ENCODE measurements at places on chromosomes 1 and 21. TPM values are rescaled to one million over a fixed set of nuclear protein-coding genes. Genes with fewer than 3 reads are reported as not detected.

GRCh38 chr1:57296726-57297250, 127.1 kb downstream of the DAB1 start:
- no peak for DNase-seq

Gene RAB42
- 3.0 TPM for total RNA-seq

DNA sequence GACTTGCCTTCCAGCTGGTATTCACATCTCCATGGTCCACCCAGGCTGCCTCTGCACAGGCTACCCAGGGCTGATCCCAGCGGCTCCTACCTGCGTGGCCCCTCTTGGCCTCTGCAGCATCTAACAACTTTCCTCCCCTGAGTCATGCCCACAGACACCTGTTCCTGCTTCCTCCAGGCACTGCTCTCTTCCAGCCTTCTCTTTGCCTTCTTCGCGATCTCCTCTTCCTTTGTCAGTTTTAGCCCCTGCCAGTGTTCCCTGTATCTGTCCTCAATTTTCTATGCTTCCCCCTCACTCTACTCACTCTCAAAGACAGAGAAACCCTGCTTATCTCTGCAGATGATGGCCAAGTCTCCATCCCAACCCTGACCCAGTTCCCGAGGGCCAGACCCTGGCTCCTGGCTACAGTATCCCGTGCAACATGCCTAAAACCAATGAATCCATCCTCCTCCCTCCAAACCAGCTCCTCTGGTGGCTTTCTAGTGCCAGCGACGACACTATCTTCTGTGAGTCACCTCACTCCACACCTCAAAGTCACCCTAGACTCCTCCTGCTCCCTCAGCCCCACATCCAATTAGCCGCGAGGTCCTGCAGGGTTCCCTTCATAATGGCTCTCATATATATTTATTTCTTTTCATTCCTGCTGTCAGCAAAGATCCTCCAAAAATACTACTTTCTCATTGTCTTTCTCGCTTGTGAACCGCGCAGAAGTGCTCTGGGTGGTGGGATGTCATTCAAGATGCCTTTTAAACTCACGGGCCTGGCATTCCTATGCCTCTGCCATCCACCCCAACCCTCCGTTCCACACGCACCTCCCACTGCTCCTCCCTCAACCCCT, 259.2 kb downstream of the TOMM20 start:
- DNase-seq = no peak

DNA sequence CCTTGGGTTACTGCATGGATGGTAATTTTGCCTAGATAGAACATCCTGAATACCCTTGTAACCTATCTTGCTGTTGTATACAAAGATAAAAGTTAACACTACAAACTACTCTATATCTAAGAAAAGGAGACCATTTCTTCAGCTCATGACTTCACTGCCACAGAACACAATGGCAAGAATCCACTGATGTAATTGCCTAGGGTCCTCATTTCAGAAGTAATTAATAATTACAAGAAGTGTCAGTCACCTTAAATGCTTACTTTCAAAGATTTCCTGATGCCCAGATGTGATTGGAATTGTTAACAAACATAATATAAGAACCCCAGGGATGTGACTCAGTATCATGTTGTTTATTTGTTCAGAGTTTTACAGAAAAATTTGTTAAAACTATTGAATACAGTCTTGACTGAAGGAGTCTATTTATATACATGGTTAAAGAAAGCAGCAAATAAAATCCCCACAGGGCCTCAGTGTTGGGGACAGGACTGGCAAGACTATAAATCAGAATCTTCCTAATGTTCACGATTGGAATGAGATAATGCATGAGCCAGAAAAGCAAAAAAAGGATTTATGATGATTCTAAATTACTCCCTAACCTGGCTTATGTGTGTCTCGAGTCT, 83.9 kb downstream of the CRB1 start:
- DNase-seq = no peak

Gene SHCBP1L
- not detected for total RNA-seq

DNA sequence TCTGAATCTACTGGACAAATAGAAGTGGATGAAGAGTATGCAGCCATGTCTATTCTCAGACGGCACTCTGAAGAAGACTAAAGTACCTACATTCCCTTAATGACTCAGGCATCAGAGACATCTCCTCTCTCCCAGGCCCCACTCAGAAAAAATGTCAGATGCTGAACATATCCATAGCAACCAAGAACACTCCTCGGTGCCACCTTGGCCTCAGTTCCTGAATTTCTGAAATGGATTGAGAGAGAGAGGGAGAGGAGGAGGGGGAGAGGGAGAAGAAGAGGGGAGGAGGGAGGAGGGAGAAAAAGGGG, 16.0 kb upstream of the OVAAL start:
- no peak for DNase-seq

Gene PRAMEF17
- total RNA-seq = not detected

- no peak for DNase-seq
Measured at GRCh38 chr1:229842302-229843255, 216.5 kb downstream of the URB2 start.

DNA sequence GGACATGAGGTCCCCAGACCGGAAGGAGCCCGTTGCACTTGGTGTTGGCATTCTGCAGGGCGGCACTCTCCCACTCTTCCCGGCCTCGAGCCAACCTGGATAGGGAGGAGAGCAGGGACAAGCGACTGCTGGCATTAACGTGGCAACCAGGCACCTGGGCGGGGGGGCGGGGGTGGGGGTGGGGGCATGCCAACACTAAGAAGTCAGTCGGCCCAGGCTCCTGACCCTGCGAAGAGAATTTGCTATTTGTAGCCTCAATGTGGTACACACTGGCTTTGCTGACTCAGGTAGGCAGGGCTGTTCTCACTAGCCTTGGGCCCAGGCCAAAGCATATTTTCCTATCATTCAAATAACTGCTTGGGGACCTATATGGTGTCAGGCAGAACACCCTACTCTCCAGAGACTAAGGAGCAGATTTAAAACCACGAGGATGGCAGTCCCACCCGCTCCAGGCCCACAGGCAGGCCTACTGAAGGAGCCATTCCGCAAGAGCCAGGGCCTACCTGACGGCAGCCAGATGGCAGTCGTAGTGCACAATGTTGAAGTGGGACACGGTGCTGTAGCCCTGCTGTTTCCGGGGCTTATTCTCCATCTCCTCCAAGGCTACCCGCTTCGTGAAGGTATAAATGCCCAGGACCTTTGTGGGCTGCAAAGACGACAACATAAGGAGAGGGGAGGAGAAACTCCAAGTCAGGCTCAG, 123.7 kb downstream of the UBR4 start:
- DNase-seq = no peak

- DNase-seq = no peak
Measured at GRCh38 chr1:3790500-3790923, 5.8 kb downstream of the LRRC47 start.

DNA sequence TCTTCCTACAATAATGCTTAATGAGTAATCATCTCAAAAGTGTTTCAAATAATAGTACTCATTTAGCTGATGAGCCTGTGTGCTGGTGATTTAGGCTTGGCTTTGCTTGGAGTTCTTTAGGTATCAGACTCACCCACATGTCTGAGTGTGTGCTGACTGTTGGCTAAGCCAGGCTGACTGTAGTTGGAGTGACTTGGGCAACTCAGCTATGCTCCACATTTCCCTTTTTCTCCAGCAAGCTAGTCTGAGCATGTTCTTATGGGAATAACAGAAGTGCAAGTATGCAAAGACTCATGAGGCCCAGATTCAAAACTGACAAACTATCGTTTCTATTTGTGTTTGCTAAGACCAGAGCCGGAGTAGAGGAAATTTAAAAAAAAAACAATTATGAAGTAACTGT, 99.0 kb upstream of the ADGRL4 start:
- no peak for DNase-seq

DNA sequence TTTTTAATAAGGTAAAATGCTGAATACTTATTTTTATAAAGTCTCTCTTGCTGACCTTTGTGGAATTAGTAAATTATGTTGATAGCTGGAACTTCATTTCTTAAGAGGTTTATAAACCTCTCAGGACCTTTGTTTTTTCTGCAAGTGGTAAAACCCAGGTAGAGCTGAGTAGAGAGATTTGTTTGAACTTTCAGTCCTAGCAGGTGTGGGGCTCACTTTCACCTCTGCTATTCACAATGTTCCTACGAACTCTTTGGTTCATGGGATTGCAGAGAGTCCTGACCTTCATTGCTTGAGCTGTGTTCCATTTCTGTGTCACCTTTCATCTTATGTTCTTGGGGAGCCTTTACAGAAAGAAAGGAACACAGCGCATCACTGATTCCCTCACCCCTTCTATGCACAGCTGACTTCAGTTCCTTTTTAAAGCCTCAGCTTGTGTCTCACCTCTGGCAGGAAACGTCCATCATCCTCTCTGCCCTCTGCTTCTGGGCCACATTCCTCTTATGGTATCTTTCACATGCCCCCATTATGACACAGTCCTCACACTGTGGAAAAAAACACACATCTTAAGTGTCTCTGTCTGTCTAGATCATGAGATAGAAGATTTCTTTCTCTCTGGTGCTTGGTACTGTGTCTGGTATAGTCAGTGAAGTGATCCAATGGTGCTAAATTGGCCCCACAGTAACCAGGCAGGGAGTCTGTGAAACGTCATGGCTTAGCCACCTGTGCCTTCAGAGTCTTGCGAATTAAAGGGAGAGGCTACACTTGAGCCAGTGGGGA, 262.5 kb upstream of the B3GALT2 start:
- no peak for DNase-seq

DNA sequence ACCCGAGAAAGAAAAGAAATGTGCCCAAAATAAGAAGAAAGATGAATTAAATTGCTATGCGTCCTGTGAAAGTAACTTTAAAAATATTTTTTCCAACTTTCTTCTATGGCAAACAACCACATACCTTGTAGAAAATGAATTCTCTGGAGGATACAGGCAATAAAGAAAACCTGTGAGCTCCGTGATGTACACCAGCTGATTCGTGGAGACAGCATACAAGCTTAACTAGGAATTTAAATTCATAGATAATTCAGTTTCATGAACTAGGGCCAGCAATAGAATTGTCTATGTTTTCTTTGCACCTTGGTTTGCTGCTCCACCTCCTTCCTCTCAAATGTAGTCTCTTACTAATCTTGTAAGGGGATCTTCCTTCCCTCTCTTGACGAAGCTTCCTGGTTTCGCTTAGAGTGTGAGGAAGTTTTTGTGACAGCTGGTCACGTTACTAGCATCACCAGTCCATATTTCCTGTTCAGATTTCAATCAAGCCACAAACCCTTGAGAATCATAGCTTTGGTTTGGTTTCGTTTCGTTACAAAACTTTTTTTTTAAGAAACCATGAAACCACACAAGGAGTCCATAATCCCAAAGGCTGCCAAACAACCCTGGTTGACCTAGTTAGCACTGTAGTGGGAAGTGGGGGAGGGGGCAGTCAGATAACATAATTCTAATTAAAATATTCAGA, 35.8 kb downstream of the GREM2 start:
- DNase-seq = no peak

- no peak for DNase-seq
Measured at GRCh38 chr1:90919190-90919719, 102.6 kb downstream of the ZNF644 start.

Gene ADAMTS5
- total RNA-seq = 2.3 TPM

GRCh38 chr1:48772211-48772610, 4.5 kb downstream of the BEND5 start:
- DNase-seq = no peak

Gene DCDC2B
- not detected for total RNA-seq

Gene KCNE1
- 0.59 TPM for total RNA-seq

Gene ALPL
- 1.9 TPM for total RNA-seq

- no peak for DNase-seq
Measured at GRCh38 chr1:214542275-214543199, 8.9 kb downstream of the PTPN14 start.

DNA sequence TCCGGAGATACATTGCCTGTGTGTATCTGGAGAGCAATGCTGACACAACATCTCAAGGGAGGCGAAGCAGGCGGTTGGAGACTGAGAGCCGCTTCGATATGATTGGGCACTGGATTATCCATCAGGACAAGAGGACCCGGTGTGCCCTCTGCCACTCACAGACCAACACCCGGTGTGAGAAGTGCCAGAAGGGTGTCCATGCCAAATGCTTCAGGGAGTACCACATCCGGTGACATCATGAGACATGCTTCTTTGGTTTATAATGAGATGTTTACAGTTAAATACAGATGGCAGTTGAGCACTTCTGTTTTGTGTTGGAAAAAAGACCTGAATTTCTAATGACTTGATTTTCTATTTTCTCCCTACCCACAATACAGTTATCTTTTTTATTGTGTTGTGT, 12.1 kb downstream of the PGBD2 start:
- no peak for DNase-seq

DNA sequence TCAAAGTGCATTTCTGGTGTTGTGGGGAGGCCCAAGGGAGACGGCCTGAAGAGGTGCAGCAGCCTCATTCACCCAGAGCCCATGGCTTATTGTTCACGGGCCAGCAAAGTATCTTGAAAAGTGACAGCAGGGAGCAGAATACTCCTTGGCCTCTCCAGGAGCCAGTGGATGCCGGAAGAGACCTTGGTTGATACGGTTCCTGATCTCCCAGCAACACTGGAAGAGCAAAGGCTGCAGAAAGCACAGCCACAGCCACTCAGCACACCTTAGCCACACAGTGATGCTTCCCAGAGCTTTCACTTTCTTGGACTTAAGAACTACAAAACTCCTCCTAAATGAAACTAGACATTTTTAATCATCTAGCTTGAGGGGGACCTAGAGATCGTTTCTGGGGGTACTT, 64.3 kb upstream of the TENT5C start:
- no peak for DNase-seq

- no peak for DNase-seq
Measured at GRCh38 chr1:212205006-212205405, 80.2 kb upstream of the PPP2R5A start.

- no peak for DNase-seq
Measured at GRCh38 chr1:180581635-180582039, 22.9 kb downstream of the OVAAL start.

Gene LCE2C
- total RNA-seq = not detected

GRCh38 chr1:29389533-29390041, 153.3 kb downstream of the PTPRU start:
- no peak for DNase-seq

- no peak for DNase-seq
Measured at GRCh38 chr1:60727552-60727951, 354.8 kb upstream of the NFIA start.

Gene SLAMF8
- total RNA-seq = 1.2 TPM

Gene SELP
- 1.5 TPM for total RNA-seq

Gene PAFAH2
- 51.9 TPM for total RNA-seq

DNA sequence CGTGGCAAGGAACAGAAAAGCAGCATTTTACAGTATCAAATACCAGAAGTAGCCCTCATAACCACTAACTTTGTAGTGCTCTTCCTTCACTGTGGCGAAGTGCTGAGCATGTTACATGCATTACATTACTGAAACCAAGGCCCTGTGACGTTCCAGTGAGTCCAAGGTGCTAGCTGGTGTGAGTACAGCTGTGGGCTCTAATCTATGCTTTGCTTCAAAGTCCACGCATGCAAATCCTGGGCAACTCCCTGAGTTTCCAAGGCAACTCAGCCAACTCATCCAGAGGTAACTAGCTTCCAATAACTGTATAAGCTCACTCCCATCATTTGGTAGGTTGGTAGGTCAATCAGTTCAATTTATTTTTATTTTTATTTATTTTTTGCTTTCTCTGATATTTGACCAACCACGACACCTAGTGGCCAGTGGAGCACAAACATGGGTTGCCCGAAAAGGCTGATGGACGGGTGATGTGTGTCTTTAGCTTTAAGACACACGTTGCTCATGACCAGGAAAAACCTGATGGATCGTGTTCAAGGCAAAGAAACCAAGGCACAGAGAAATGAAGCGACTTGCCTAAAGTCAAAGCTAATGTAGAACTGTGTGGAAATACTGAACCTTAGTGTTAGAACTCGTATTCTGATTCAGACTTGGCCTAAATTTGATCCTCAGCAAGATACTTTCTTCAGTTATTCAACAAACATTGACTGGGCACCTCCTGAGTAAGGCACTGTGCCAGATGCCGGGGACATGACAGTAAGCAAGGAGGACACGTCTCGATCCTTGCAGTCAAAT, 73.0 kb downstream of the GNG12 start:
- peak; percentile 89 for DNase-seq
